ENCODE measurements at places on chromosomes 5 and 9.

DNA sequence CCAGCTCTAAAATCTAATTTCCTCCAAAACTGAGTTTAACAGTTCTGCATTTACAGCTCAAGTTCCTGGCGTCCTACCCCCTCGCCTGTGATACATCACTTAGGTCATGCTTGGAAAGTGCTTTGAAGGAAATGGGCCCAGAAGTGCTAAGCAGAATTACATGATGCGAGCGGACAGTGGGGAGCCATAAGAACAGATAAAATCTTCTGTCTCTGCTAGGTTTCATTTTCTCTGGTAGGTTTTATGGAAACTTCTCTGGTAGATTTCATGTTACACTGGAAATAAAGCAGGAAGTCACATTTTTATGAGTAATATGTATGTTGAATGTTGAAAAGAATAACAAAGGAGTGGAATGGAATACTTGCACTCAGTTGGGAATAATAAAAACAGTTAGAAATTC lies 138.3 kb downstream of the ZDHHC21 start:
- no peak for DNase-seq

GRCh38 chr5:132104556-132104955 lies 31.0 kb downstream of the CSF2 start:
- DNase-seq, result no peak

GRCh38 chr5:109563189-109563588 lies 126.5 kb upstream of the MAN2A1 start:
- no peak for DNase-seq

DNA sequence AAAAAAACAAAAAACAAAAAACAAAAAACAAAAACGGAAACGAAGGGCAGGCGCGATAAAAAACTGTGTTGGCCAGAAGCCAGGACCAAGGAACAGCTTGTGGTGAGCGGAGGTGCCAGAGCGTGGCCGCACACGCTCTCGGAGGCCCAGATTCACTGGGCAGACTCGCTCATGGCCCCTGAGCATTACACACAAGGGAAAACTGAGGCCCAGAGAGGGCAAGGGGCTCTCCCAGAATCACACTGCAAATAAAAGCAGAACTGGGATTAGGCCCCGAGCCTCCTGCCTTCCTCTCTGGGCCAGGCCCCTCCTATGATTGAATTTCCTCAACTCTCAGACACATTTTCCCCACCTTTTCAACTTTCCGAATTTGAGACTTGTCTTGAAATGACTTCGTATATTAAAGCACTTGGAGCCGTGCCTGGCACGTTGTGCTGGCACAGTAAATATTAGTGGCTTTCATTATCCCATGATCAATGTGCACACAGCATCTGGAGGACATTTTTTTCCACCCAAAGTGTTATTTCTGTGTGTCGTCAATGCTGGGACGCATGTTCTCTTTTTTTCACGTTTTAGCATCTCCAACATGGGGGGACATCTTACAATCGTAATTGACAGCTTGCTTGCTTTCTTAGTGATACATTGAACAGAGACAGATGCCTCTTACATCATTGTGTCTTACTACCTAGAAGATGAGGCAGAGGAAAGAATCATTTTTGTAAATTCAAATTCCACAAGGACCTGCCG lies 7.4 kb downstream of the FIBCD1 start:
- DNase-seq, result no peak

GRCh38 chr5:145204743-145205142 lies 630.4 kb downstream of the PRELID2 start:
- no peak for DNase-seq

GRCh38 chr5:133475986-133476385 lies 136.4 kb downstream of the FSTL4 start:
- DNase-seq, result no peak

- DNase-seq, result no peak
These were observed 14.2 kb downstream of the LOX start for GRCh38 chr5:122063836-122064235.

GRCh38 chr9:14403081-14403480 lies 89.1 kb upstream of the NFIB start:
- DNase-seq, result no peak

DNA sequence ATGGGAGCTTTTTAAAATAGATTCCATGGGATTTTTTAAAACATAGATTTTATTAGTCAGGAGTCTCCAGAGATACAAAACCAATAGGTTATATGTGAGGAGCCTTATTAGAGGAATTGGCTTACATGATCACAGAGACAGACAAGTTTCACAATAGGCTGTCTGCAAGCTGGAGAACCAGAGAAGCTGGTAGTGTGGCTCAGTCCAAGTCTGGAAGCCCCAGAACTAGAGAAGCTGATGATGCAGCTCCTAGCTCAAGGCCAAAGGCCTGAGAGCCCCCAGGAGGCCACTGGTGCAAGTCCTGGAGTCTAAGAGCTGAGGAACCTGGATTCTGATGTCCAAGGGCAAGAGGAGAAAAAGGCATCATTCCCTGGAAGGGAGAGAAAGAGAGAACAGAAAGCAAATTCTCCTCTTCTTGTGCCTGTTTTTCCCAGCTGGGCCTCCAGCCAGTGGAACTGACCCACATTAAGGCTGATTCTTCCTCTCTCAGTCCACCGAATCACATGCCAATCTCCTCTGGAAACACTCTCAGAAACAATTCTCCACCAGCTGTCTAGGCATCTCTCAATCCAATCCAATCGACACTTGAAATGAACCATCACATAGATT lies 59.3 kb downstream of the AHRR start:
- DNase-seq, result no peak

- no peak for DNase-seq
These were observed 4.4 kb upstream of the CREBRF start for GRCh38 chr5:173051746-173052145.

DNA sequence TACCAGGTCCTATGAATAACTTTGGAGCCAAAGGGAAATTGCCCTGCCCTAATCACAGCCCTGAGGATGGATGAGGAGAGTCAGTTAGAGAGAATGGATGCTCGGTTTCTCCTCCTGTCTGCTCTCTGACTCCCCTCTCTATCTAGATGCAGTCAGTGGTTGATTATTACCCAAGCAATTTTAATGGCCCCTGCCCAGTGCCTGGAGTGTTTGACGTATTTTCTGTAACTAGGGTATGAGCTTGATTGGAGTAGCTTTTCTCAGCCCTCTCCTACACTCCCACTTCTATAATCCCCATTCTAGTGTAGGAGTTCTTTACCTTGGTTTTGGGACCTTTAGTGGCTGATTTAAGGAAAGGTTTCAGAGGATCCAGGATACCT lies 60.4 kb downstream of the DOCK2 start:
- DNase-seq, result no peak

DNA sequence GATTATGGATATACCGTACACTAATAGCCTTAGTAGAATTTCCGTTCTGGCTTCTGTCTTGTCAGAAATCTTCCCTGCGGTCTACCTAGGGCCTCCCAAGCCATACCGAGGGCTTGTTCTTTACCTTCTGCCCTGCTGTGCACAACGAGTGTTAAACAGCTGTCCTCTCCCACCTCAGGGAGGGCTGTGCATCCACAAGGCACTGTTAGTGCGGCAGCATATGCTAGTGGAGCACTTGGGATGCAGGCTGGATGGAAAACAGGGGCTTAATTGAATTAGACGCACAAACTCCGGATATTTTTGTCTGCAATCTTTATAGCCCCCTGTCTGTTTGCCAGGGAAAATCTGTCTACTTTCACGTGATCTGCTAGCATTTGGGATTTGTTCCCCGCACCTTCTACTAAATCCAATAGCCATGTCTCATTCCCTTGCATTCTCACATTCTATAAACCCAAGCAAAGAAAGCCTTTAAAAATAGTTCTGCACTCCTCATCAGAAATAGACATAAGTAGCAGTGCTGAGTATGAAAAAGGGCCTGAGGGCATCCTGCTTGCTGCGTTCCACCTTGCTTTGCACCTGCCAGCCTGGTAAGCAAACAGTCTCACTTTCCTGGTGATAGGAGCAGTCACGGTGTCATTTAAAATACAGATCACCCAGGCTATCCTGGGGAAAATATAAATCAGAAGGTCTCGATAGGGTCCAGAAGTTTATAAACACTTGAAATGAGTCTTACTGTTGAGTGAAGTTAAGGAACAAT lies 382.6 kb downstream of the RASEF start:
- DNase-seq, result no peak

DNA sequence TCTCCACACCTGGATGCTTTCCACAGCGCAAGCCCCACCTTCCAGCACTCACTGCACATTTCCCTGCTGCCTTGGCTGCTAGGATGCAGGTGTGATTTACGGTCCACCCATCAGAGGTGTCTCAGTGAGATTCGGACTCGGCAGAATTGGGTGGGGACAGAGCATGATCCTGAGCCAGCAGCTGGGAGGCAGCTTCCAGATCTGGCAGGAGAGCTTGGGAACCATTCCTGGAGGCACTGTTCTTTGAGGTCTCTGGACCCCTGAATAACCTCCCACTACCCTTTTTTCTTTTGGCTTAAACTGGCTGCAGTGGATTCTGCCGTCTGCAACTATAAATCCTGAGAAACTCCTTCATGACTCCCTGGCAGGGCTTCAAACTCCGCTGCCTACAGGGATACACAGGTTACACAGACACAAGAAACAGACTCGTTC lies 99.6 kb upstream of the PHYKPL start:
- no peak for DNase-seq

DNA sequence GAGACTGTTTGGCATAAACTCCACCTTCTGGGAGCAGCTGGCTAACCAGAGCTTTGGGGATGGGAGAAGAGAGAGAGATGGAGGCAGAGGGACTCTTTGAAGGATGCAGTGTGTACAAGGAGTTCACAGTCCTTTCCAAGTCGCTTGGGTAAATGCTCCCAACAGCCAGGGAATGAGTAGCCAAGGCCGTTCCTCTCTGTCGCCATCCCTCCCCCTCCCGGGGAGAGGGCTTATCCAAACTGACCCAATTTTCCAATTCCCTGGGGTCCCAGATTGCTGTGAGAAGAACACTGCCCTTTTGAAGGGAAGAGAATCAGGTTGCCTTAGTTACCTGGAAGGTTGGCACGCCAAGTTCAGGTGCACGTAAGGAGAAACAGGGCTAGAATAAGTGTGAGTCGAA lies 7.9 kb downstream of the WWC1 start:
- no peak for DNase-seq

DNA sequence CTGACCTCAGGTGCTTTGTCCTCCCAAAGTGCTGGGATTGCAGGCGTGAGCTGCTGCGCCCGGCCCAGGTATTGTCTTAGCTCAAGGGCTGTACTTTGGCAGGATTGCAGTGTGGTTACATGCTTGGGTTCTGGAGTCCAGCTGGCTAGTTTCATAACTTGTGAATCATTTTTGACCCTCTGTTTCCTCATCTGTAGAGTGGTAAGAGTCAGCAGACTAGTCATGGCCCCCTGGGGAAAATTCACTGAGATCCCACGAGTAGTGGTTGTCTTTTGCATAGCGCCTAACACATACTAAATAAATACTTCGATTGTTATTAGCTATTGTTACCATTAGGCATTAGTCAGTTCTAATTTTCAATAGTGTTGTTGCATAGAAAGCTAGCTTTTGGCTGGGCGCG lies 14.3 kb downstream of the PTPA start:
- no peak for DNase-seq

- no peak for DNase-seq
These were observed 28.8 kb downstream of the MYO10 start for GRCh38 chr5:16907270-16907669.

DNA sequence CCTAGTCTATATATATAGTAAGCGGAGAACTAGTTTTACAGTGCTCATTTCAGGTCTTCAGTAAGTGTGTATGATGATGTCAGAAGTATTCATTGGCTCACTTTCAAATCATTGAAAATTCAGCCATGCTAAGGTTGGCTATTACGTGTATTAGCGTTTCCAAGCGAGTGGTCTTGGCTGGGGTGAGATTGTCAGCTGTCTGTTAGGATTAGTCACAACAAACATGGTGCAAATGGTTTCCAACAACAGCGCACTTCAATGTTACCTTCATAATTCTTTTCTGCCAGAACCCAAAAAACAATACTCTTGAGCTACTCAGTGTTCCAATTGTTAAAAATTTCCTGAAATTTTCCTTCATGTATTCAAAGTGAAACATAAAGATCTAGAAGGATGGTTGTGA lies 283.0 kb downstream of the AOPEP start:
- DNase-seq, result no peak

GRCh38 chr9:72751541-72751940 lies 201.3 kb downstream of the ALDH1A1 start:
- peak; percentile 93 for DNase-seq

DNA sequence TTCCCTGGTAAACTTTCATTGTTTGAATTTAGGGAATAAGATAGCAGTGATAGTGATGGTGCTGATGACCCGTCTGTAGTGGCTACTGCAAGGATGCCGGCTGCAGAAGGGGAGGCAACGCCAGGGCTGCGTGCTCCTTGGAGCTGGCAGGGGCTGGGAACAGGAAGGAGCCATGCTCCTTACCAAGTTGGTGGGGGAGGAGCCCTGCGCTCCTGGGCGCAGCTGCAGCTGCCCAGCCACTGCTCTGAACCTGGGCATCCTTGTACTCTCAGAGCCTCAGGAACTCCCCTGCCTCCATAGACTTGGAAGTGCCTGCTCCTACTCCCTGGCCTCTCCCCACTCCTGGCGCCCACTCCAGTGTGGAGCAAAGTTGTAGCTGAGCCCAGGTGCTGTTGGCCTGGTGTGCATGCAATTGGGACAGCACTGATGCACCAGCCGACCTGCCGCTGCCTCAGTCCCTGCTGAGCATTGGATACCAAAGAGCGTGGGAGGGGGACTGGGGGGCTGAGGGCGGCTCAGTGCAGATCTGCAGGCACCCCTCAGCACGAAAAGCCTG lies 585.1 kb upstream of the FAM174A start:
- DNase-seq, result no peak

GRCh38 chr5:16326137-16326536 lies 139.5 kb downstream of the ZNF622 start:
- DNase-seq, result no peak

DNA sequence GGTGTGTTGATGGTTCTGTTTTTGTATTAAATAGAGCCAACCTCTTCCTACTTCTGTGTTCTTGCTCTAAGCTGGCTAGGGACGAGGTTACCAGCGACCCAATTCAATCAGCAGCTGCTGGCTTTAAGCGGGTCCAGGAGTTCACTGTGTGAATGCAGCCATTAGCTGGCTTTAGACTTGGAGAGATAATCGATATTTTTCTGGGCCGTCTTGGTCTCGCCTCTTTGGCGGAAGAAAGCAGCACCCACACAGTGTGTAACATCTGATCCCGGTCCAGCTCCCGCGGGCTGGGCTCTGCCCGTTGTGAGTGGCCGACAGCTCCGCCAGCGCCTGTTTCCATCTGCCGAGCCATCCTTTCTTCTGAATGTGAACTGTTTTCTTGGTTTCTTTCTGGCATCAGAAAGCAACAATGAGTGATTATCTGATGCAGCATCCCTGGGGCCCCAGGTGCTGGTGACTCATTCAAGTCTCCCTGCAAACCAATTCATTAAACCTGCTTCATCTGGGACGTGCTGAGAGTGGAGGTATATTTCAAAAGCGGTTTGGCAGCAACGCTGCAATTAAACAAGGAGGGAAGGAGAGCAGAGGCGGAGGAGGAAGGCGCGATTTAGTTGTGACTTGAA lies 90.8 kb upstream of the IRX4 start:
- no peak for DNase-seq

DNA sequence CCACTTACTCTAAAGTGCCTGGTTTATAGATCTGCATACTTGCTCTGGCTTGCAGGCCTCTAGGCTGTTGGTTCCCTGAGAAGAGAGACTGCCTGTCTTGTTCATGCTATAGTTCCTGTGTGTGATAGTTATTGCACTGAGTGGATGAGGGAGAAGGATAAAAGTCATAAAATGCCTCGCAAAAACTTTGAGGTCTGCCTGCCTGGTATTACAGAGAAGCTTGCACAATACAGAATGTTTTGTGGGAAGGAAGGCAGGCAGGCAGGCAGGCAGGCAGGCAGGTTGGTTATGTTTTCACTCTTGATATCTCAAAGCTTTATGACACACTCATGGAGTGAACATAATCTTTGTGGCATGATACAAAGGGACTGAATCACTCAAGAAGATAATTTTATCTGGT lies 287.1 kb downstream of the SLIT3 start:
- no peak for DNase-seq
